ENCODE measurements at places on chromosomes 3 and 15.

DNA sequence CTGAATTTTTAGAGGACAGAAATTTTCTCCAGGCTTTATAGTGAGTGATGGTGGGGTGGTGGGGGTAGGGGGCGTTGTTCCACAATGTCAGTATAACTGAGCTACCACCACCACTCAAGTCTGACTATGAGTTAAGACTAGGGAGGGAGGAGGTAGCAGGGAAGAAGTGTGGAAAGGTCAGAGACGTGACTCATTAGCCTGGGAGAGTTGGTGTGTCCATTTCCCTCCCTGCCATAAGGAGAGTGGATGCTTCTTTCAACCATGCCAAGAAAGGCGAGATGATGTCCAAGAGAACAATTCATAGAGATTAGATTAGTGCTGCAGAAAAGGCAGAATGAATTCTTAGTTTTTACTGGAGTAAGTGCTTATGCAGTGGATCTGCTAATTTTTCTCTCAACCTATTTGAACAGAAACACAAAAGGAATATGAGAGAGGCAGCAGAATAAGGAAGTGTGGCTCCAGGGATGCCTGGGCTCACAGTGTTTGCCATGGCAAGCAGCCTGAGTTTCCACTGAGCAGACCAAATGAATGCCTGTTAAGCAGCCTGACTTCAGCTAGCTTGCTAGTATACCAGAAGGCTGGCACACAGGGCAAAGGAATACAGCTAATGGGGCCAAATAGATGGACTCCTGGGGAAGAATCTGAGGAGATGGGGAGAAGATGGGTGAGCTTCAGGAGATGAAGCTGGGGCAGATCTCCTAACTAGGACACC is 708.9 kb downstream of the NTRK3 start:
- DNase-seq: no peak

- no peak for DNase-seq
Observed at GRCh38 chr15:101126618-101127505, 125.0 kb downstream of the CHSY1 start.

- DNase-seq: no peak
Observed at GRCh38 chr15:100569391-100569790, 32.6 kb downstream of the LINS1 start.

DNA sequence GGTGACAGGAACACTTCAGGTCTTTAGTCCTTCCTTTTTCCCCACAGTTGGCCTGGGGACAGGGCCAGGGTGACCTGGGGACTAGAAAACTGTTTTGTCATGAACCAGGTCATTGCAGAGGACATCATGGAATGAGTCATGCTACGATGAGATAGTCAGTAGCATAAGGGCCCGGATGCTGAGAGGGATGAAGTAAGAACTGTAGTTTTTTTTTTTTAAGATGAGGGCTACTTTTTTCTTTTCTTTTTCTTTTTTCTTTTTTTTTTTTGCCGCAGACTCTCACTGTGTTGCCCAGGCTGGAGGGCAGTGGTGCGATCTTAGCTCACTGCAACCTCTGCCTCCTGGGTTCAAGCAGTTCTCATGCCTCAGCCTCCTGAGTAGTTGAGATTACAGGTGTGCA is 8.0 kb downstream of the MAP2K5 start:
- DNase-seq: no peak

- DNase-seq: no peak
Observed at GRCh38 chr3:33426068-33426467, 14.1 kb downstream of the UBP1 start.

- no peak for DNase-seq
Observed at GRCh38 chr3:61277411-61277810, 26.2 kb upstream of the FHIT start.

DNA sequence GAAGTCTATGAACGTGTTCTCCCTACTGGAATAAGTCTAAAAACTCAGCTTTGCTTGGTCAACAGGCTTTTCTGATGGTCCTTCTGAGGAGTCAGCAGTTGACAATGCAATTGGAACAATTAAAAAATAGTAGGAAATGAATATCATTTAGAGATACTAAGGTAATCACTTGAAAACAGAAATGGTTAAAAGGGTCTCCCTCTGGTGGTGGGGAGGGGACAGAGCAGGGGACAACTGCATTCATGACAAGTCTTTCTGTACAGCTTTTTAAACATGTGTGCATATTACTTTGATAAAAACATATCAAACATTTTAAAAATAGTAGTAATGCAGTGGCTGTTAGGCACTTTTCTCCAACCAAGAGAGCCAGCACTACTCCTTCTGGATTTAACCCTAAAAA is 119.9 kb upstream of the FHIT start:
- no peak for DNase-seq

DNA sequence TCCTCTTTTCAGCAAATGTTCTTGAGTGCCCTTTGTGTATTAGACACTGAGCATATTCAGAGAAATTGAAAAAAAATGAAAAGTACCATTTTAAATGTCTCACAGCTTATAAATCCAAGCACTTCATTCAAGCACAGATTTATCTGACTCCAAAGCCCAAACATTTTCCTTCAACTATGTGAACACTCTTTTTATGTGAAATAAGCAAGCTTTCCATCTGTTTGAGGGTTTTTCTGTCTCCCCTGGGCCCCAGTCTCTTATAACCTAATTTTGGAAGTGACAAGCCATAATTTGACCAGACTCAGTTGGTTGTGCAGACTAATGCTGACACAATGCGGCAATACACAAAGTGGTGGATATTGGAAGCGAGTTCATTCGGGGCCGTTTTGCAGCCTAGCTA is 170.3 kb downstream of the CNTN6 start:
- no peak for DNase-seq

DNA sequence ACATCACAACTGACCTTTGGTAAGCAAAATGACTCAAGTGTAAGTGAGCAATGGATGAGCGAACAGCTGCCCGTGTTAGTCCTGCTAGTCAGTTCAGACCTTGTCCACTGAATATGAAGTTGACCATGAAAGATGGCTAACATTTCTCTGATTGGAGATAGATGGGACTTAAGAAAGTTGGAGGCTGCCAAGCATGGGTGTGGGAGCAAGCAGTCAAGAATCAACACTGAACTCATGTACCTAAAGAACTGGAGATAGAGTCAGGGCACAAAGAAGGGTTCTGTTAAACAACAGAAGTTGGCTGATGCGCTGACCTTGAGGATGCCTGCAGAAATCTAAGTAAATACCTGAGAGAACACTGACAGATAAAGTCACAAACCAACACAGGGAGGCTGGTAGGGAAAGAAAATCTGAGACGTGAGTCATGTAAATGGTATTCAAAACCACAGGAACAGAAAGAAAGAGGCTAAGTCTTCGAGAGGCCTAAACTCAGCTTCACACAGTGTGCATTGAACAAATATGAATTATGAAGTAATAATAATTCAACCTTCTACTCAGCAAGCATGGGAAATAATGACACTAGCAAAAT is 30.7 kb upstream of the ANPEP start:
- no peak for DNase-seq

DNA sequence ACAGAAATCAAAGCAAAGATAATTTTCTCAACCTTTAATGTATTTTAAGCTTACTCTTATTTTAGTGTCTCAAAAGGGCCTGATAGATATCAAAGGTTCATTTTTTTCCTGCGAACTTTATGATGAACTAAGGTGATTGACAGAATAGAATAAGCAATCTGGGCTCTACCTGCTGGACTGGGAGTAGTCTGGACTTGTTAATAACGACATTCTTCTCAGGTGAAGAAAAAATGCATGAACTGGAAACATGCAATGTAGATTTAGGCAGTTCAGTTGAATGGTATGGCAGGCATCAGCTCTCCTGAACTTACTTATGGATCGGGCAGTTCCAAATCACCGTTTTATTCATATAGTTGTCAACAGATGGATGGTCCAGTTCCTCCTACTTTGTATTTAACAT is 189.7 kb upstream of the ZBTB20 start:
- no peak for DNase-seq

GRCh38 chr3:73207946-73208440 is 146.5 kb downstream of the EBLN2 start:
- DNase-seq: no peak

GRCh38 chr3:113035387-113035982 is 44.7 kb downstream of the GTPBP8 start:
- DNase-seq: no peak

- DNase-seq: no peak
Observed at GRCh38 chr3:43606284-43606683, 15.5 kb downstream of the ANO10 start.

DNA sequence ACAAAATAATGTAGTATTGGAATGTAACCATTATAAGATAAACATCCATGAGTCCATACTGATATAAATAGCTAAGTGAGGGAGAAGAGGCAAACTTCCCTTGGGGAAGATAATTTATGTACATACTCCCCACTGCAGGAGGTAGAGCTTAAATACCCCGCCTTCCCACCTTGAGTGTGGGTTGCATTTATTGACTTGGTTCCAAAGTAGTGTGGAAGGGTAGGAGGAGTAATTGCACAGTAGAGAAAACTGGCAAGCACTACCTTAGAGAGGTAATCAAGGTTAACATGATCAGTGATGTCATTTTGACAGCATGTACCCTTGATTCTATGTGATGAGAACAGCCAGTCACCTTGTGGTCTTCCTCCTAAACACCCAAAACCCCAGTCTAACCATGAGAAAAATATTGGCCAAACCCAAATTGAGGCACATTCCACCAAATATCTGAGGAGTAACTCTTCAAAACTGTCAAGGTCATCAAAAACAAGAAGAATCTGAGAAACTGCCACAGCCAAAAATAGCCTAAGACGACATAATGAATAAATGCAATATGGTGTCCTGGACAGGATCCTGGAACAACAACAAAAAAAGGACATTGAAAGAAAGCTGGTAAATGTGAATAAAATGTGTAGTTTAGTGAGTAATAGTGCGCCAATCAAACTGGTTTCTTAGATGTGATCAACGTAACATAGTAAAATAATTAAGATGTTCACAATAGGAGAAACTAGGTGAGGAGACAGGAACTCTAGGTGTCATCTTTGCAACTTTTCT is 774 bp upstream of the CNOT10 start:
- DNase-seq: no peak

- no peak for DNase-seq
Observed at GRCh38 chr3:14125193-14126016, 553 bp downstream of the TMEM43 start.

DNA sequence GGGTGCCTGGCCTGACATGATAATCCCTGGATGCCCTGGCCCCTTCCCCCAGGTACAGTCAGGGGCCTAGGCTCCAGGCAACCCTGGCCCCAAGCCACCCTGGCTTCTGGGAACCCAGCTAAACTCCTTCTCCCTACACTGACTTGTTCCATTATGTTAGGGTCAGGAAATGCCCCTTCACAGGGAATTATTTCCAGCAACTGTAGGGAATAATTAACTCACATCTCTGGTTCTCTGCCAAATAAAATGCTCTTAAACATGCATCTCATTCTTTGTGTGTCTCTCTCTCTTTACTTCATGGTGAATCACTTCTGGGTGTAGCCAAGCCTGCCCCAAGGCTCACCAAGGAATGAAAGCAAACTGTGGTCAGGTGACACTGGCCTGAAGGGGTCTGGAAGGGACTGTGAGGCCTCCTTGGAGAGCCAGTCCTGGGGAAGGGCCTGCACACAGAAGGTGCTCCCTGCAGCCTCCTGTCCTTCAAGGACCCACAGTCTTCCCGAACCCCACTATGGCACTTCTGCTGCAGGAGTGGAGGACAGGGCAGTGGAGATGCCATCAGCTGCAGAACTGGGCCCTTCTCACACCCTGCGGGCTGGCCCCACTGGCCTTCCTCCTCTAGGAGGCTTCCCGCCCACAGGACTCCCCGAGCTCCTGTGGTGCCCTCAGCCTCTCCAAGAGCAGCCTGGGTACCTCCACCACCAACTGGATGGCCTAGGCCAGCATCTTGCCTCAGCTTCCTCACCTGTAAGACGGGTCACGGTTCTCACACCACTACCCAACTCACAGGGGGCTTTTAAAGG is 17.6 kb downstream of the TKT start:
- no peak for DNase-seq

GRCh38 chr15:96262097-96262496 is 68.4 kb upstream of the NR2F2 start:
- no peak for DNase-seq

- DNase-seq: no peak
Observed at GRCh38 chr3:186401556-186401955, 39.5 kb upstream of the DGKG start.

DNA sequence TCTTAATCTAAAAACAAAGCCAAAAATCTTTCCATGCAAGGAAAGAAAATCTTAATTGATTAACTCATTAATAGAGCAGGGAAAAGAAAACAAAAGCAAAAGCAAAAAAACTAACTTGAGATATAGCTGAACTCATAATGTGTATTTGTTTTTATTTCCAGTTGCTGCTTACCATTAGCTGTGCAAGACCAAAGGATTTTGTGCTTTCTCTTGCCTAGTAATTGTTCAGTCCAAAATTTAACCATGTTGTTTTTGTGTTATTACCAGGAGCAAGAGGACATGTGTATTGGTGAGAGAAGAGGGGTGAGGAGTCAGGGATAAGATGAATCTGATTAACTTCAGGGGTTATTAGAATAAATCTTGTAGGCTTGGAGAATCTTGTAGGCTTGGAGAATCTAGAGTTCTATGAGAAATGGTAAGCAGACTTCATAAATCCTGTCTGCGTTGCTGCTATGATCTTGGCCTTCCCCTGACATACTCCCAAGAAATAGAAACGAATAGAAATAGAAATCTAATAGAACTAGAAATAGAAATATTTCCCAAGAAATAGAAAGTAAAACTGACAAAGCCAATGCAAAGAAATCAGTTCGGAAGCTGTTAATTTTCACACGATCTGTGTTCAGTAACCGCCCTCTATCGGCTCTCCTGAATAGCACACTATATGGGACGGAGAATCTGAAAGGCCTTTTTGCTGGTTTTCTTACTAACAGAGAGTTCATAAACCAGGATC is 72.6 kb upstream of the TNFSF10 start:
- DNase-seq: peak; percentile 8

- no peak for DNase-seq
Observed at GRCh38 chr15:57460208-57460816, 84.0 kb downstream of the CGNL1 start.

GRCh38 chr15:89299896-89300295 is 34.7 kb downstream of the POLG start:
- DNase-seq: no peak
